Hematopoietic multipotent progenitor cell treated with erythropoietin and hydrocortisone succinate and interleukin-3 and kit ligand, for 4 days (in vitro differentiated cells): ENCODE measurements at places on chromosomes 2 and 18.

GRCh38 chr2:216349366-216349765 lies 22.9 kb downstream of the MARCHF4 start:
- no peak for DNase-seq

DNA sequence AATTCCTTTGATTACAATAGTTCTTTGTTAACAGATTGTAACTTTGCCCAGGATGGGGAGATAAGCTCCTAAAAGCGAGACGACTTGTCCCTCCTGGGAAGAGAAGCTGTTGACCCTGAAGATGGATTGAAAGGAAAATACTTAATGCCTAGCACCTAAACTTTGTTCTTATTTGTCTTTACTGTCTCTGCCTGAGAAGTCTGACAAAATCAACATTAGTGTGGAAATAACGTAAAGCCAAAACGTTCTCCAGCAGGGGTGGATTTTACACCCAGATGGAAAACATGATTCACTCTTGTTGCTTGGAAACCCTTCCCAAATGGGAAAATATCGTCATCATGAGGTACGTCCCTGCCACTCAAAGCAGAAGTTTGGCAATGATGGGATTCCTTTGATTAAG lies 450.1 kb downstream of the SLC4A3 start:
- DNase-seq = no peak

- peak; percentile 83 for DNase-seq
Observed at GRCh38 chr2:75403991-75404428, 156.7 kb downstream of the EVA1A start.

- peak; percentile 93 for DNase-seq
Observed at GRCh38 chr18:79429785-79430281, 34.1 kb downstream of the NFATC1 start.

GRCh38 chr18:34281290-34281689 lies 56.6 kb upstream of the NOL4 start:
- no peak for DNase-seq

DNA sequence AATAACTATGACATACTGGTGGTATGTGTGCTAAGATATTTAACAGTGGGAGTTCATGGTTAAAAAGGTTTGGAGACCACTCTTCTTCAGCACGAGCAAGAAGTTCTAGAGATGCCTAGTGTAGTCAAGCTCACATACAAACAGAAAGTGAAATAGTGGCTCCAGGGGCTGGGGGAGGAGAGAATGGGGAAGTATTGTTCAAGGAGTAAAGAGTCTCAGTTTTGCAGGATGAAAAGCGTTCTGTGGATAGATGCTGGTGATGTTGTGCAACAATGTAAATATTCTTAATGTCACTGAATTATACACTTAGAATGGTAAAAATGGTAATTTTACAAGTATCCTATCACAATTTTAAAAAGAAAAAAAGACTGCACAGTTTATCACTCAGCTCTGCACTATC lies 29.0 kb upstream of the EPAS1 start:
- peak; percentile 69 for DNase-seq

DNA sequence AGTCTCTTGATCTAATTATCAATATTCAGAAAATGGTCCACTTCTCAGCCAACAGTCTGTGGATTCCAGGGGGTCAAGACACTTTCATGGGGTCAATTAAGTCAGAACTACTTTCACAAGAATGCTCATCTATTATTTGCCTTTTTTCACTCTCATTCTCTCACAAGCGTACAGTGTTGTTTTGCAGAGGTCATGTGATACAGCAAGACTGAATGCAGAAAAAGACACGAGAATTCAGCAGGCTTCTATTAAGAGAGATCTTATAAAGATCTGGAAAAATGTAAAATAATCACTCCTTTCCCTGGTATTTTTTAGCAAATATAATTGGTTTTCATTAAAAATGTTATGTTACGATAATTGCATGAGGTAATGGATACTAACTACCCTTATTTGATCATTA lies 8.7 kb downstream of the RPRD1A start:
- DNase-seq = no peak

DNA sequence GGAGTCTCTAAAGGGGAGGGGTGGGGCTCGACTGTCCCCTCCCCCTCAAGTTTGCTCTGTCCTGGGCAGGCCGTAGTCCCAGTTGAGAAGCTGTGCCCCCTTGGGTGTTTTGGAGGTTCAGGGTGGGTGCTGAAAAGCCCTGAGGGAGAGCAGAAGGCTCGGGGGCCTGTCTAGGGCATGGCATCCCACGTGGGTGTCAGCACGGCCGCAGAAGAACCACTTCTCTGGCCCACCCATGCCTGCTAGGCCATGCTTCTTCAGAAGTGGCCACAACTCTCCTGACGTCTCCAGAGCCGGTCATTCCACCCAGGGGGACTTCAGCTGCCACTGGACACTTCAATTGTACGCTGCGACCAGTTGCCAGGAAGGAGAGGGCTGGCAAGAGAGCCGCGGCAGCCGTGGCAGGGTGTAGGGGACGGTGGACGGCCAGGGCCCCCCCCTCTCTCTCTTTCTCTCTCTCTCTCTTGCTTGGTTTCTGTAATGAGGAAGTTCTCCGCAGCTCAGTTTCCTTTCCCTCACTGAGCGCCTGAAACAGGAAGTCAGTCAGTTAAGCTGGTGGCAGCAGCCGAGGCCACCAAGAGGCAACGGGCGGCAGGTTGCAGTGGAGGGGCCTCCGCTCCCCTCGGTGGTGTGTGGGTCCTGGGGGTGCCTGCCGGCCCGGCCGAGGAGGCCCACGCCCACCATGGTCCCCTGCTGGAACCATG lies at the start of gene INPP5D:
TSS of gene INPP5D (plus strand) at position 546 of the 704 bp plus-strand sequence. CDS start at position 683, 137 bp downstream.
- peak; percentile 97 for DNase-seq

- DNase-seq = no peak
Observed at GRCh38 chr2:169222665-169223064, 139.7 kb downstream of the LRP2 start.

DNA sequence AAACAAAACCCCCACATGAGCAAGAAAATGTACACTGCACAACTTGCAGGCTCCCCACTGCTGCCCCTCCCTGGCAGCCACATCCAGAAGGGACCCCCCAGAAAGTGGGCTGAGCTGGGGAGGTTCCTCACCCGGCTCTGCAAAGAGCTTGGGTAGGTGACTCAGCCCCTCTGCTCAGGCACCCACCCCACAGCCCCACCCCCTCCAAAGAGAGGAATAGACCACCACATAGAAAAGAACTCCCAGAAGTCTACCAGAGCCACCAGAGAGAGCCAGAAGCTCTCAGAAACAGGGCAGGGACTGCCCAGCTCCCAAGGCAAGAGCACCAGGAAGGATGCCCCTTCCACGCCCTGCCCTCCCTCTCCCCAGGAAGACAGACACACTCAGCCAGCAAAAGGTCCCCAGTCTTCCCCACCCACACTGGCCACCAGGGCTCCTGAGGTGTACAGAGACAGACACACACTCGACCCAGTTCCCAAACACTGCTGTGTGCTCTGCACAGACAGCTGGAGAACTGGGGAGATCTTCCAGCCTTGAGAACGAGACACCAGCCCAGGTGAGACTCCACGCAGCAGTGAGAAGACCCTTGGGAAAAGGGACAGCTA lies 28.2 kb downstream of the BIN1 start:
- DNase-seq = no peak

GRCh38 chr2:47079515-47080412 lies 75.3 kb downstream of the STPG4 start:
- DNase-seq = peak; percentile 49

DNA sequence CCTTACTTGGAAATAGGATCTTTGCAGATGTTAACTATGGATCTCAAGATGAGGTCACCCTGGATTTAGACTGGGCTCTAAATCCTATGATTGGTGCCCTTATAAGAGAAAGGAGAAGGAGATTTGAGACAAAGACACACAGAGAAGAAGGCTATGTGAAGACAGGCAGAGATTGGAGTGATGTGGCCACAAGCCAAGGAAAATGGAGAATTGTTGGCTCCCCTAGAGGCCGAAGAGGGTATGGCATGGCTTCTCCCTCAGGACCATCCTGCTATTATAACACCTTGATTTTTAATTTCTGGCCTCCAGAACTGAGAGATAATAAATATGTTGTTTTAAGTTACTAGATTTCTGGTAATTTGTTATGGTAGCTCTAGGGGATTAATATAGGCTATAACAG lies 7.6 kb downstream of the CYBRD1 start:
- DNase-seq = peak; percentile 58
